Stromal cell of bone marrow (primary cell): ENCODE measurements at places on chromosomes 13 and 19.

- DNase-seq = peak; percentile 40
Measured at GRCh38 chr19:51607920-51608562, 22.2 kb downstream of the SIGLEC5 start.

DNA sequence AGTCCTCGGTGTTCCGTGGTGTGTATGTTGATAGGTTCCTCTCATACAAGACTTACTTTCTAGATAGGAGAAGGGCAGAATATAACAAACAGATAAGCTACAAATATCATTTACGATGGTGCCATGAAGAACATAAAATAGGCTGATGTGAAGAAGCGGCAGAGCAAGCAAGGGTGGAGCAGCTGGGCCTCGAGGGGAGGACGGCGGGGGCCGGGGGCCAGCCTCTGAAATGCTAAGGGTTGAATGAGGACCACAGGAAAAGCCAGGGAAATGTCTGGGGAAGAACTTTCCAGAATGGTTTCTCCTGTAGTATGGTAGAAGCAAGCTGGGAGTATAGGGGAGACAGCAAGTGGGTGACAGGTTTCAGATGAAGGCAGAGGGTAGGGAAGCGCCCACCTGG is 529.5 kb downstream of the LIG4 start:
- DNase-seq = no peak

DNA sequence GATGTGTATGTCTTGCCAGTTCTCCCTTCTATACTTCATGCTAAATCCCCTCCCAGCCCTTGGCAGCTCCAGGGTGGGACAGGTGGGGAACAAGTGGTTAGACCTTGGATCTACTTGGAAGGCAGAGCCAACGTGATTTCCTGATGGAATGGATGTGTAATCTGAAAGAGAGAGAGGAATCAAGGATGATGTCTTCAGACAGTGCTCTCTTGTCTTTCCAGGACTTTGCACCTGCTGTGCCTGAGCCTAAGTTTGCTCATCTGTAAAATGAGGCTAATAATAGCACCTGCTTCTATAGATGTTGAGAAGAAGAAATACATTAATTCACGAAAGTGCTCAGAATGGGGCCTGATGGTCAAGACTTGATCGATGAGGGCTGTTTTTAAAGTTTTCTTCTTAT is 7.0 kb upstream of the EGLN2 start:
- DNase-seq = no peak

DNA sequence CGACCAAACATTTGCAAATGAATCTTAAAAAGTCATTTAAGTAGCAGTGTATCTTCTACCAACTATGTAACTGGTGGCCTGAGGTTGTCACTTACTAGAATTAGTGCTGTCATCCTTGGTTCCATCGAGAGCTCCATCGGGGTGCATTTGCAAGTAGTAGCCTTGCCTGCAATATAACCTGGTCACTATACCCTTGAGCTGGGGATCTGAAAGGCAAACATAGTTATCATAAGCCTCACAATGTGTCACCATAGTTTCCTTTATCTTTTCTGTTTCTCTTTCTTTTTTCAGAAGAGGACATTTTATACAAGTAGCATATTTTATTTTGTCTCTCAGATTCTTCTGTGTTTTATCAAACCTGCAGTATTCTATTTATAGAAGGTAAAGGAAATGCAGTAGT is 422.6 kb downstream of the ITGBL1 start:
- DNase-seq = no peak

DNA sequence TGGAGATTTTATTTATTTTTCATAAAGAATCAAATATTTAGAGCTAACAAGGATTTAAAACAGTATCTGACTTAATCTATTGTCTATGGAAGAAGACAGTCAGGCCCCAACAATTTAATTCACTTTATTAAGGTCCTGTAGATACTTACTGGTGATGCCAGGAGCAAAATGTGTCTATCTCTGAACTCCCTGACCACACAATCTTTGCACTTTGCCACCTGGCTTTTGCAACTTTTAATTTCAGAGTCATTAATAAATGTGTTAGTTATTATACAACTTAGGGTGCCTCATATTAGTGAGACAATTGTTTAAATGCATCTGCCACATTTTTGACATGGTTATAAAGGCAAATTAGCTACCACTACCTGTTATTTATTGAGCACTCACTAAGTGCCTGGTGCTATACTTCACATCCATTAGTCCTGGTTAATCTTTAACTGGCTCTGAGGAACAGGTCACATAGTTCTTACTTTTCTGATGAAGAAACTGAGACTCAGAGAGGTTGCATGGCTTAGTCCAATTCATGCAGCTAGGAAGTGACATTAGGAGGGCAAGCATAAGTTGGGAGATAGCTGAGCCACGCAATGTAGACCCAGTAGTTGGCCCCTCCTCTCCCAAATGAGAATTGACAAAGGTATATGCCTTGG is 297.9 kb downstream of the DCT start:
- no peak for DNase-seq

- no peak for DNase-seq
Measured at GRCh38 chr13:32733690-32734089, 147.4 kb downstream of the PDS5B start.

- no peak for DNase-seq
Measured at GRCh38 chr13:33545492-33545891, 259.9 kb upstream of the STARD13 start.

DNA sequence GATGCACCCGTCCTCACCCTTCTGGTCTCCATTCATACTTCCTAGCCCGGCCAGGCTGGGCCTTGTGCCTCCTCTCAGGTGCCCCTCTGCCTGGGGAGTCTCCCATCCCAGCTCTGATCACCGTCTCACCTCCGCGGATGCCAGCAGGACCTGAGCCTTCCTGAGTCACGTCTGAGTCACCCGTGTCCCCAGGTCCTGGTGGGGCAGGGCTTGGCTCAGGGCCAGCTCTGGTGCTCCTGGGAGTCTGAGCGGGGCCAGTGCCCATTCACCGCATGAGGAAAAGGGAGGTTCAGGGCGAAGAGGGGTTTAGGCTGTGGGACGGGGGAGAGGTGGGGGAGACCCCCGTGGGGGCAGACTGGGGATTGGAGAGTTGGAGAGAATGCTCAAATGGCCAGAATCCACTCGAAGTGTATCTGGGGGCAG is 593 bp downstream of the ATP8B3 start:
- DNase-seq = peak; percentile 12

- no peak for DNase-seq
Measured at GRCh38 chr13:30312904-30313303, 5.6 kb upstream of the KATNAL1 start.

DNA sequence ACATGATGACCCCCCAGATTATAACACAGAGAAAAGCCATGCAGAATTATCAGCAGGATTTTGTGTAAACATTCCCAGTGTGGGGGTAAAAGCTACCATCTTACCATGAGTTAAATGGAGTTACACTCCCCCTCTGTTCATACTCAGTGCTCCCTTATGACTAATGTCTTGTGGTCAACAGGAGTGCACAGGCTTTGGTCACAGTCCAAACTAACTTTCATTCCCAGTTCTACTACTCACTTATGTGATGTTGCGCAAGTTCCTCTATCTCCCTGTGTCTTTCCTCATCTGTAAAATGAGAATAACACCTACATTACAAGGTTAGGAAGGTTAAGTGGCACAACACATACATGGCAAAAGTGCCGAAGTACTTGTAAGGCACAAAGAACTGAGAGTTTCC is 277.9 kb downstream of the RBM26 start:
- no peak for DNase-seq

DNA sequence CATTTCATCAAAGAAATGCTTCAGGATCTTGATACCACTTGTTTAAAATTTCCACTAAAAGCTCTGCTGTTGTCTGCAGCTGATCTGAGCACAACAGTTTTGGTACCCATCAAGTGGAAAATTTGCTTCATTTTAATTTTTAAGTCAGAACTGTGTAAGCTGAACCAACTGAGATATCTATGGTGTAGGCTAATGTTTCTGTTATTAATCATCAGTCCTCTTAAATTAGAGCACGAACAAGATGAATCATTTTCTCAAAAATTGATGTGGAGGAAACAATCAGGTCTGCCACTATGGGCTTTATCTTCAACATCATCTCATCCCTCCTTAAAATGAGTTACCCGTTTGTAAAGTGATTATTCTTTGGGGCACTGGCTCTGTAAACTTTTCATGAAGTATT is 221.5 kb upstream of the NBEA start:
- DNase-seq = no peak

GRCh38 chr13:76127922-76128321 is 491.8 kb downstream of the LMO7 start:
- no peak for DNase-seq

DNA sequence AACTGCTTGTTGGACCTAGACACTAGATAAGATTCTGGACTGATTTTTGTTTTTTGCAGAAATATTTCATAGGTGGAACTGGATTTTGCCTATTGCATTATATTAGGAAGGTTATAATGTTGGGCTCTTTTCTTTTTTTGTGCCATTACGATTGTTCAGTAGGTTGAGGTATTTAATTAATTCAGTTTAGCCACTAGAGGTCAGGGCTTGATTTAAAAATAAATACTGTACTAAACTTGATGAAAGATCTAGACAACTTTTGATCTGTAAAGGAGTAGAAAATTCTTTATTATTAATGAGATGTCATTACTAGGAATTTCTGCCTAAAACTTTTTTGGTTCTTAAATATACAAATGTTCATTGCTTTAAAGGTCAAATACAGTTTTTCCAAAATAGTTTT is 15.2 kb upstream of the SUPT20H start:
- peak; percentile 21 for DNase-seq

GRCh38 chr13:113813749-113814434 is 50.0 kb downstream of the GAS6 start:
- DNase-seq = no peak

GRCh38 chr19:4345342-4346019 is 2.1 kb downstream of the MPND start:
- no peak for DNase-seq

- peak; percentile 95 for DNase-seq
Measured at GRCh38 chr19:13150187-13150930, at the start of the genes IER2 and STX10. IER2 (plus strand) TSS chr19:13150411; CDS start chr19:13153187, 2,776 bp downstream. STX10 (minus strand) TSS chr19:13150375; CDS start chr19:13150173, 202 bp downstream.

DNA sequence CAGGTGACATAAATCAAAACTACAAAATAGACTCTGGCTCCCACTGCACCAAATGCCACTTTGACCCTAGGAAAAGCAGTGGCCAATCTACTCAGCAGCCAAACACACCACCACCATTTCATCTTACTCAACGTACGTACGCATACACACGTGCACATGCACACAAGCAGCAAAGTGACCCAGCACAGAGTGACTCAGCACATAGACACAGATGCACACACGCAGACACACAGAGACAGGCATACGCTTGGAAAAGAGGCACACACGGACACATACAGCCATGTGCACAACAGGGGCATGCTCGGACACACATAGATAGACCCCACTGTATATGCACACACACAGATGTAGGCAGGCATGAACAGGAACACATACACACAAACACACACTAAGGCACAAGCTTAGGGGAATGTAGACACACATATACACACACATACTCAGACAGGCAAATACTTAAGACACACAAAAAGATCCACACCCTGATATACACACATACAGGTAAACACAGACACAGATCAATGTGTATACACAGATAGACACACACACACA is 37.3 kb downstream of the PEPD start:
- DNase-seq = no peak

DNA sequence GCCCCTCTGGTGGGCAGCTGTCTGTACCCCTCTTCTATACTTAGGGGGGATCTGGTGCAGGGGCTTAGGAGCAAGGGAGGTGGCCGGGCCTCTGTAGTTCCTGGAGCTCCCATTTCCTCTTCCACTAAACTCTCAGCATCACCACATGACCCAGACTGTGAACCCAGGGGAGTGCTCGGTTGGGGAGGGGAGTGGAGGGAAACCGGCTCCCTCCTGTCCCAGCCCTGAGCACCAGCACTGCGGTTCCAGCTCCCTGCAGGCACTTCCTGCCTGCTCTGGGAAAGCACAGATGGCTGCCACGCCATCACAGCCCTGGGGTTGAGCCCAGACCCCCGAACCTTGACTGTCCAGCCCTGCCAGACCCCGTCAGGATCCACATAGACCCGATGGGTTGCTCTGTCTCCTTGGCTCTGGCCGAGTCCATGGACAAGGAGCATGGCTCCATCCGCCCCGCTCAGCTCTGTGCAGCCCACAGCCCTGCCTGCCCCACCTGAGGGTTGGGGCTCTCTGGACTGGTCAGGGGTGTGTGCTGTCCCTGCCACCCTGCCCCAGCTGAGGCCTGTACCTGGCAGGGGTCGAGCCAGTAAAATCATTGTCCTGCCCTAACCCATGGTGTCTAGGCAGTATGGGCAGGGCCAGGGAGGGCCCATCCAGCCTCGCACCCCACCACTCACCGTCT is 36.0 kb upstream of the SLC7A10 start:
- no peak for DNase-seq

- no peak for DNase-seq
Measured at GRCh38 chr13:83423861-83424260, 458.4 kb downstream of the SLITRK1 start.

DNA sequence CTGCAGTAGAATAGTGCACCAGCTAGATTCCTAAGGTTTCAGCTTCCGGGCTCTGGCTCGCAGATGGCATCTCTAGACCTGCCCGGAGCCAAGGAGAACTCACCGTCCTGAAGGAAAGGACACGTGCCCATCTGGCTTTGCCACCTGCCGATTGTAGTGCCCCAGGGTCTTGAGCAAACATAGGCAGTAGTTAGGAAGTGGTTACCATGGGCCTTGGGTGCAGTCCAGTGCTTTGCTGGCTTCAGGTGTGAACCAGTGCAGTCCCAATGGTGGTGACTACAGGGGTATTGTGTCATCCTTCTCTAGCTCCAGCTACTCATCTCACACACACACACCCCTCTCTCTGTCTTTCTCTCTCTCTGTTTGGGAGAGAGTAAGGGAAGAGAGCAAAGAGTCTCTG is 61.4 kb upstream of the TEX29 start:
- no peak for DNase-seq

GRCh38 chr13:90918536-90918935 is 429.0 kb upstream of the MIR17HG start:
- no peak for DNase-seq

- DNase-seq = no peak
Measured at GRCh38 chr13:24282256-24282655, 27.1 kb upstream of the C1QTNF9 start.

GRCh38 chr13:73908809-73909208 is 225.4 kb downstream of the KLF12 start:
- DNase-seq = no peak

GRCh38 chr19:18774782-18775444 is 16.2 kb downstream of the COMP start:
- DNase-seq = no peak

GRCh38 chr13:96214824-96215445 is 125.0 kb downstream of the HS6ST3 start:
- no peak for DNase-seq
